ENCODE measurements at places on chromosomes 3 and 15. TPM values are rescaled to one million over a fixed set of nuclear protein-coding genes. Genes with fewer than 3 reads are reported as not detected.

GRCh38 chr3:100384733-100385525 lies 16.0 kb downstream of the TOMM70 start:
- no peak overlapping the region for H3K27ac ChIP-seq
- no peak overlapping the region for H3K4me3 ChIP-seq
- no peaks in the 10 kb centered on the region for H3K27me3 ChIP-seq
- H3K36me3 ChIP-seq = peaks cover 29% of the 10 kb centered on the region

GRCh38 chr15:100005715-100006114 lies 272.5 kb upstream of the LYSMD4 start:
- H3K4me1 ChIP-seq = no peaks in the 10 kb centered on the region
- no peak overlapping the region for H3K27ac ChIP-seq
- peaks cover 4% of the 10 kb centered on the region for H3K27me3 ChIP-seq

Gene GOLGA8S
- not detected for polyA plus RNA-seq

- H3K27me3 ChIP-seq = no peaks in the 10 kb centered on the region
- no peak overlapping the region for H3K27ac ChIP-seq
- H3K4me3 ChIP-seq = no peak overlapping the region
- DNase-seq = no peak
- H3K36me3 ChIP-seq = no peaks in the 10 kb centered on the region
Observed at GRCh38 chr3:3368306-3368705, 188.8 kb upstream of the CRBN start.
